ENCODE measurements at places on chromosomes 6 and 20.
A peak's percentile ranks its signal among the peaks of the same experiment; 100 is the strongest.

DNA sequence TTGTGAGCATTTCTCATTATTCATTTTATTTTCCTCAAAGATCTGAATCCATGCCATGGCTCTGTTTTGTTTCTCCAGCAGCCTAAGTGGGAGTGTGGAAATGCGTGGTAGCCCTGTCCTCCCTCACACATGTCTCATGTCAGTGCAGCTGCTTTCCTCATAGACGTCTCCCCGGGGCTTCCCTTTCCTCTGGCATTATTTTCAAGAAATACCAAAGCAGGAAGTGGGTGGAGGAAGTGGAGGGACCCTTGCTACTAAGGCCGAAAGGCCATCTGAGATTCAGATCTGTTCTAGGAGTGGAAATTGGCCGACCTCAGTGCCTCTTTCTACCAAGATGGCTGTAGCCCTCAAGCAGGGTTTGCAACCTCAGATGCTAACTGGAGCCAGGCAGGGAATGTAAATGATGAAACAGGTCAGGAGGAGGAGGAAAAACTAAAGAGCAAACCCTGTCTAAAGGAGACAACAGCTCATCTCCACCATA lies 420.9 kb upstream of the PLCB4 start:
- peak; percentile 83 for DNase-seq

DNA sequence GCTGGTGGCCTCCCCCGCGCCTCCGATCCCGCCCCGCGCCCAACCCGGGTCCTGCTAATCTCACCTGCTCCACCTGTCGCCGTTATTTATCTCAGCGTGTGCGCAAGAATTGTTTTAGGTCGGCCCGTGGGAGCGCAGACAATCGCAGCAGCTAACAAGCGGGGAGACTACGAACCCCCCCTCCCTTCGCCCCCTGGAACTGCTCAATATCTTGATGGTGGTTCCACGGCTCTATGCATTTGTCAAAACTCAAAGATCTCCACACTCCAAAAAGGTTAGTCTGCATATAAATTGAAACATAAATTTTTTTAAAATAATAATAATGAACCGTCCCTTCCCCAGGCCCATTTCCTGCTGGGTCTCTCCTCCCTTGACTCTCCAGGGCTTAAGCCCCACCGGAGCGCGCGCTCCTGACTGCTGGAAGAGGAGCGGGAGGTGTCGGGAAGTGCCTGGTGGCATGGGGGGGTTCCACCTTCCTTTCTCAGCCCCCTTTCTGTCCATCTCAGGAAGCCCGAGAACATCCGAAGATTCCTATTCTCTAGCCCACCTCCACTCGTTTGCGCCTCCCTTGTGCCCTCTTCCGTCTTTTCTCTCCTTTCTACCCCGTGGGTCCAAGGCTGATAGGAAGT lies 1.6 kb upstream of the MDGA1 start:
- DNase-seq: no peak

GRCh38 chr6:42720739-42721138 lies 1.7 kb downstream of the PRPH2 start:
- no peak for DNase-seq

GRCh38 chr6:29552512-29553051 lies 7.0 kb downstream of the UBD start:
- DNase-seq: peak; percentile 85

GRCh38 chr6:110629153-110629552 lies 152.7 kb upstream of the SLC22A16 start:
- DNase-seq: no peak

GRCh38 chr20:58518896-58519593 lies 3.8 kb upstream of the APCDD1L start:
- DNase-seq: no peak

DNA sequence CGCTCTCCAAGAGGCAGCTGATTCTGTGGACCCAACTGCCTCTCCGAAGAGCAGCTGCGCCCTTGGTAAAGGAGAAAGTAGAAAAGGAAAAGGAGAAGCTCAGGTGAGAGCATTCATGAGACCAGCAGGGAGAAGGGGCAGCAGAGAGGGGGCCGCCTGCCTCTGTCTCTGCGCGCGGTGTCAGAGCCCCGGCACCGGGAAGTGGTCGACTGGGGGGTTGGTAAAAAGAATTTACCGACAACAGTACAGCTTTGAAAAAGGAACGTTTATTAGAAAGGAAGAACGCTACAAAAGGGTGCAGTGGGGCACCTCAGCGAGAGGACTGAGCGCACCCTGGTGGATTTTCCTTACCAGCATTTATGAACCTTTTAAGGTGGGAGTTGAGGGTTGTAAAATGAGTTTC lies 61.9 kb downstream of the GPR6 start:
- DNase-seq: peak; percentile 14
